ENCODE measurements at places on chromosomes 11 and 22. TPM values are rescaled to one million over a fixed set of nuclear protein-coding genes. Genes with fewer than 3 reads are reported as not detected.

The FOLR3 gene
- not detected for total RNA-seq

The CNTF gene
- total RNA-seq, result 2.4 TPM

The C11orf42 gene
- not detected for total RNA-seq

The DCHS1 gene
- total RNA-seq, result 11.2 TPM

DNA sequence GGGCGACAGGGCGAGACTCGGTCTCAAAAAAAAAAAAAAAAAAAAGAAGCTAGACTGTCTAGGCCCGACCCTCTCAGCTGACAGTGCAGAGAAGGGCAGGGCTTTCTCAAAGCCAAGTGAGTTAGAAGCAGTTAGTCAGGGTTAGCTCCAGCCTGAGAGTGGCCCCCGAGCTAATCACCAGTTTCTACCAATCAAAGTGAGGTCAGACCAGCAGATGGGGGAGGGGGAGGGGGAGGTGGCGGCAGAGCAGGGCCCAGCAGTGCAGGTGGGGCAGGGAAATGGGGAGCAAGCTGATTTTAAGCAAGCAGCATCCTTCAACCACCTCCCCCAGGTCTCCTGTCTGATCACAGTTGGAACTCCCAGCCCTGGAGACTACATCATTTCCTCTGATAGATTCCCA is 55.3 kb upstream of the PRR5 start:
- no peak for DNase-seq

DNA sequence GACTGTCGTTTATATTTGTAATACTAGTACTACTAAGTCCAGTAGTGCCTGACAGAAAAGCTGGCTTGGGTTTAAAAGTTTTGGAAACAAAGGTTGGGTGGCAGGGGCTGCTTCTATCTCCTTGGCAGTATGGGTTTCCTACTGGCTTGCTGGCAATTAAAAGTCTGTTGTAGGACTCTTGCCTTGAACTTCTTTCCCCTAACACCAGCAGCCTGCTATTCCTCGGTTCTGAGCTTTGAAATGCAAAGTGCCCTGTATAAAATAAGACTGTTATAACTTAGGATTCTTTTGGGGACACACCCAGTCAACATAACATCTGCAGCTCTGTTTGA is 1.3 kb downstream of the RNF169 start:
- DNase-seq, result no peak

DNA sequence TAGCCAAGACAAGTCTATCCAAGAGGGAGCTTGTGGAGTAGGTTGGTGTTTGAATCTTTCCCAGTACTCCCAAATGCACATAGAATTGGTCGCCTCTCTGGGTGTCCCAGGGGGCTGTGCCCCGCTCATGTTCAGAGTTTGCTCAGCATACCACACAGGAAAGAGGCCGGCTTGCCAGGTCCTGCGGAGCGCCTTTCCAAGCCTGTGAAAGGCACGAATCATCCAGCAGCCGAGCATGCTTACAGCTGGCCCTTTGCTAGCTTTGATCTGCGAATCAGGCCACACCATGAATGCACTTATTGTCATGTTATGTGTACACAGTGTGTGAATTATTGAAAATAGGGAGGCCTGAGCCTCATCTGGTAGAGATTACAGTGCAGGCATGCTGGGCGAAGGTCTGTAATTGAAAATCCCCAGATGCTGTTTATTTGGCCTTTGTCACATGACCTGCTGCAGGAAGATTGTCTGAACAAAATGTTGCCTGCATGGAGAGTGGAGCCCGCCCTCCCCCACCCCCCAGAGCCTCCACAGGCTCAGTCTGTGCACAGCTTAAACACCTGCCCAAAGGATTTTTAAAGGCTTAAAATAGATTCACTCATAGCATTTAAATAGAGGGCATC is 163.3 kb upstream of the RASSF10 start:
- no peak for DNase-seq

GRCh38 chr11:129013737-129014475 is 71.2 kb upstream of the TP53AIP1 start:
- DNase-seq, result no peak

DNA sequence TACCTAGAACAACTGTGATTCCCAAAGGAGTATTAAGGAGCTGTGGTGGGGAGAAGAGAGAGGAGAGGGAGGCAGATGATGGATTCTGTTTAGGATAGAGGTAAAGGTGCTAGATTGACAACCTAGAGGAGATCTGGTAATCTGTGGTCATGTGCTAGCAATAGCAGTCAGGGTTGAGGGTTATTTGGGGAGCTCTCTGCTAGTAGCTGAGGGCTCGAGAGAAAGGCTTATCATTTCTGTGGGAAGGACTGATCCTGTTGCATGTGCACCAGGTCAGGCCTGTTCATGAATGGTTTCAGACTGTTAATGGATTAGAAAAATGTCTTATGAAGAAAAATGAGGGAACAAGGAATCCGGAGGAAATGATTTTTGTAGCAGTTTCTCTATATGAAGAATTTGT is 63.2 kb downstream of the MTMR3 start:
- DNase-seq, result no peak

- DNase-seq, result no peak
These were observed 147.6 kb downstream of the ME3 start for GRCh38 chr11:86524620-86525352.

DNA sequence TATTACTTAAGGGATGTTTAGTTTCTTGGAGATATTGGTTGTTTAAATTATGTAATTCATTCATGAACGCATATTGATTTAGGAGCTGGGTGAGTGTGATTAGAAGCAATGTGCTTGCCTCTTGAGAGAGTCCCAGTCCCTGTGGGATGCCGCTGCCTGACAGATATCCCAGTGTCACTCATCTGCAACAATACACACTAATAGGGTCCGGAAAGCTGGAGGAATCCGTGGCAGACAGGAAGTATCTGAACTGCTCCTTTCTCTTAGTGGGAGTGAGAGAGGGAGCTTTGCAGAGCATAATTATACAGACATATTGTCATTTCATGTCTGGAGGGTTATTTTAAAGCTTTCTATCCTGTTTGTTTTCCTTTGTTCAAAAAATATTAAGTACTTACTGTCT is 17.4 kb downstream of the AMOTL1 start:
- no peak for DNase-seq

DNA sequence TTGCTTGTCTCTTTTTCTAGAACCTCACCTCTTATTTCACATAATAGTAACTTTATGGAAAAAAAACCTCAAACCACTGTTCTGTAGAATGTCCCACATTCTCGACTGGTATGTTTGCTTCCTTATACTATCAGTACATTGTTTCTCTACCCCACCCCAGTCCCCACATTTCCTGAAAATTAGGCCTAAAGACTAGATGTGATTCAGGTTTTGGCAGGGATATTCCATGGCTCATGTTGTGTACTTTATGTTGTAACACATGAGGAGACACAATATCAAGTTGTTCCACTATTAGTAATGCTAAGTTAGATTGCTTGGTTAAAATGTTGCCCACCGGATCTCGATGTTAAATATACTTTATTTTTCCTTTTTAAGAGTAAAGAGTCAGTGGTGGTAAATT is 34.7 kb downstream of the DDIAS start:
- no peak for DNase-seq

- DNase-seq, result no peak
These were observed 179.0 kb downstream of the NXPE2 start for GRCh38 chr11:114857281-114857680.

DNA sequence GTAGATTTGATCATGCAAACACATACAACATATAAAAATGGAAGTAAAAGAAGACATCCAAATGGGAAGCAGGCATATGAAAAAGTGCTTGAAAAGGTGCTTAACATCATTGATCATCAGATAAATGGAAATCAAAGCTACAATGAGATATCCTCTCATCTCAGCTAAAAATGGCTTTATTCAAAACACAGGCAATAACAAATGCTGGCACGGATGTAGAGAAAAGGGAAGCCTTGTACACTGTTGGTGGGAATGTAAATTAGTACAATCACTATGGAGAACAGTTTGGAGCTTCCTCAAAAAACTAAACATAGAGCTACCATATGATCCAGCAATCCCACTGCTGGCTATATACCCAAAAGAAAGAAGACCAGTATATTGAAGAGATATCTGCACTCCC is 549 bp upstream of the TCN1 start:
- DNase-seq, result no peak

DNA sequence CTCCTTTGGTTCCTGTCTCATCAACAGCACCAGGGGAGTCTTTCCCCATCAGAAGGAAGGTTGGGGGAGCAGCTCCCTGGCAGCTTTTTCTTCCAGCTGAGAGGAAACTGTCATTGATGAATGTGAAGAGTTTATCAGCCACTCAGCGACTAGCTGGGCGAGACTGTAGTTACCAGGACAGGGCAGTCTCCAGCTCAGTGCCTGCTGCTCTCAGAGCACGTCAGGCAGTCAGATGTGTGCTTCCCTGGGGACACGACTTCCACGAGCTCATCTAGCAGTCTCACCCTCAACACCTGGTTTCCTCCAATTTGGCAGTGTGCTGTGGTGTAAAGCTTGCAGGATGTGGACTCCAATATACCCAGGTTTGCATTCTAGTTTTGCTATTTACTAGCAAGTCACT is 12.5 kb upstream of the C1QTNF4 start:
- DNase-seq, result no peak

All from T-cell (primary cell).